ENCODE measurements at places on chromosomes 1 and 21.

GRCh38 chr1:52190500-52191252 lies 48.8 kb downstream of the ZFYVE9 start:
- no peak for DNase-seq

DNA sequence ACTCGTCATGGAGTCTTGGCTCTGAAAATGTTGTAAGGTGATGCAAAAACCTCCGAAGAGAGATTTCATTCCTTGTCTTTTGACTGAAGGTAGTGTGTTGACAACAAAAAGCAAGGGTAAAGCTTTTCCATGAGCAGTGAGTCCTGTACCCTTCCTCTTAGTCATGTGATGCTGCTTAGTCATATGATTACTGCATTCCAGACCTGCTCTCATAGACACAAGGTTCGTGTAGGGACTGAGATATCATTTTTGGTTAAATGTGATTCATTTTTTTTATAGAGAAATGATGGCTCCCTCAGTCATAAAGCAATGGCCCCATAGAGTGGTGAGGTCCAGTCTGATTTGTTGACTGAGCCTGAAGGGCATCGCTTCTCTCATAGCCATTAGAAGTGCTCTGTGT lies 9.2 kb downstream of the KCNJ6 start:
- no peak for DNase-seq

DNA sequence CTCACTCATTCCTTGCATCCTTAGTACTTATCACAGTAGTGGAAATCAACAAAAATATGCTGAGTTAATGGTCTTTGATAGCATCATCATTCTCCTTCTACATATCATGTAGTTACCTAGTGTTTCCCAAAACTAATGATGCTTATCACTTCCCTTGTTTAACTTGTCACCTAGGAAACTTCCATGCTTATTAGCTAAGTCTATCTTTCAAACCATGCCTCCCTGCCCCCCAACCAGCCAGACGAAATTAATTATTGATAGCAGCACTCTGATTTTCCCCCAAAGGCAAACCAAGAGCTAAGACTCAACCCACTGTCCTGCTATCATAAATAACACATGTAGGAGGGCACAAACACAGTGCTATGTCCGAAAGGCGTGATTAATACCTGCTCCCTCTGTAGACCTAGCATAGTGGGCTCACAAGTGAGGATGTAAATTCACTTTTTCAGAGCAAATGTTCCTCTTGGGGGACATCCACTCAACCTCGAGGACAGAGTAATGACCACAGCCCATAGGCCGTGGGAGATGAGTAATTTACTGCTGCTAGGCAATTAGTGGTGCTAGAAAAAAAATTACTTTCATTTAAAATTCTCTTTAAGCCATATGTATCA lies 25.8 kb upstream of the LPAR3 start:
- no peak for DNase-seq

DNA sequence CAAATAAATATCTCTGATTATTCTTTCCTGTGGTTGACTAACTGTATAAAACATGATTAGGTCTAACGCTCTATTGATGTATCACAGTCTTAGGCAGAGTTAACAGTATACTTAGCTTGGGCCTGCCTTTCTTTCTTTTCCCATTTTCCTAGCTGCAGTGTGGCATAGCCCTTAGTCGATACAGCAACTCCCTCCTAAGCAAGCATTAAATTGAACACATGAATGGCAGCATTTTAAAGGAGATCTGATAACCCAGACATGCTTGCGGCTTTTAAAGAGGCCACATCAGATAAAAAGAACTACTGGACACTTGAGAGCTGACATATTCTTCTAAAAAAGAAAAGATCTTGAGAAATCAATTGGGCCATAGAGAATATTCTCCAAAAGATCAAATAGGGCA lies 312.0 kb upstream of the TMPRSS15 start:
- DNase-seq: no peak

GRCh38 chr1:165369255-165369848 lies 12.8 kb upstream of the LMX1A start:
- DNase-seq: peak; percentile 73

DNA sequence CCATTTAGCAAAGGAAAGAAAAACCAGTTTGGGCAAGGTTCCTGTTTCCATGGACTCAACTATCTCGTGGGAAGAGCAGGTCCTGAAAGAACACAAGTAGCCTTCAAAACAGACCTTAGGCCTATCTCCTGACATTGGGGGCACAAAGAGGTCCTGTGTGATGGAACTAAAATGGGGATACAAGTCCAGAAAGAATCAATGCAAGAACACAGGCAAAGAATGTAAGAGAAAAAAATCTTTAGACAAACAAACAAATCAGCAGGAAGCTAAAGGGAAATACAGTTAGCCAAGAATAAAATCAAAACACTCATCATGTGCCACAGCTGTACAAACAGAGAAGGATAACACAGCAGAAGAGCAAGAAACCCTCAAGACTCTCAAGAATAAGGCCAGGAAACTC lies 28.2 kb downstream of the SLC30A10 start:
- DNase-seq: no peak

GRCh38 chr1:197464044-197464443 lies 196.0 kb downstream of the CRB1 start:
- DNase-seq: no peak

GRCh38 chr1:80915491-80915890 lies 885.2 kb upstream of the ADGRL2 start:
- DNase-seq: no peak

GRCh38 chr1:99152132-99152531 lies 112.2 kb upstream of the PLPPR4 start:
- no peak for DNase-seq

- DNase-seq: no peak
Observed at GRCh38 chr21:33266789-33267135, 595 bp downstream of the IL10RB start.

- DNase-seq: no peak
Observed at GRCh38 chr1:28756846-28757245, 20.1 kb downstream of the YTHDF2 start.

GRCh38 chr1:93816970-93817678 lies 61.9 kb downstream of the DNTTIP2 start:
- no peak for DNase-seq

- DNase-seq: no peak
Observed at GRCh38 chr1:33180226-33180910, 1.5 kb downstream of the TRIM62 start.

DNA sequence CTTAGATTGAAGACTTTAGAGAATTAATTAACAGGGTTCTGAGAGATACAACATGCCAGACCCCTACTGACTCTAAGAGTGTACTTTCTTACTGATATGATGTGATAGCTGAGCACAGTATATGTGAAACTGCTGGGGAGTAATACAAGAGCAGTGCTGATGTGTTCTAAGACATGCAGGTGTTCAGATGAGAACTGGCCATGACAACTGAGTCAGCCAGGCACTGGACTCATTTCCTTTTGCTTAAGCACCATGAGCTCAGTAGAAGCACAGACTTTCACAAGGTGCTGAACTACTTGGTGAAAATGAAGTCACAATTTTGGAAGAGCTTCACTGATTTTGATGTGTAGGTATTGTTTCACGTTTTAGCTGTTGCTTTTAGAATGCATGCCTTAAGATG lies 15.9 kb upstream of the POGZ start:
- DNase-seq: no peak

DNA sequence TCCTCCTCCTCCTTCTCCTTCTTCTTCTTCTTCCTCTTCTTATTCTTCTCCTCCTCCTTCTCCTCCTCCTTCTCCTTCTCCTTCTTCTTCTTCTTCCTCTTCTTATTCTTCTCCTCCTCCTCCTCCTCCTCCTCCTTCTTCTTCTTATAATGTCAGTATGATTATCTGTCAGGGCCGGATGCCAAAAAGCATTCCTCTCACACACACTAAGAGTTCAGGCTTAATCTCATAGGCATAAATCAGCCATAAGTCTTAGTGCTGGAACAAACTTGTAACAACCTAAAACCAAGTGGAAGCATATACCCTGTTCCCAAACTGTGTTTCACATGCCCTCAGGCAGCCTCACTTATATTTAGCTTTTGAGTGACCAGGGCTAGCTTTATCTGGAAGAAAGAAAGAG lies 240.3 kb downstream of the LMX1A start:
- no peak for DNase-seq

DNA sequence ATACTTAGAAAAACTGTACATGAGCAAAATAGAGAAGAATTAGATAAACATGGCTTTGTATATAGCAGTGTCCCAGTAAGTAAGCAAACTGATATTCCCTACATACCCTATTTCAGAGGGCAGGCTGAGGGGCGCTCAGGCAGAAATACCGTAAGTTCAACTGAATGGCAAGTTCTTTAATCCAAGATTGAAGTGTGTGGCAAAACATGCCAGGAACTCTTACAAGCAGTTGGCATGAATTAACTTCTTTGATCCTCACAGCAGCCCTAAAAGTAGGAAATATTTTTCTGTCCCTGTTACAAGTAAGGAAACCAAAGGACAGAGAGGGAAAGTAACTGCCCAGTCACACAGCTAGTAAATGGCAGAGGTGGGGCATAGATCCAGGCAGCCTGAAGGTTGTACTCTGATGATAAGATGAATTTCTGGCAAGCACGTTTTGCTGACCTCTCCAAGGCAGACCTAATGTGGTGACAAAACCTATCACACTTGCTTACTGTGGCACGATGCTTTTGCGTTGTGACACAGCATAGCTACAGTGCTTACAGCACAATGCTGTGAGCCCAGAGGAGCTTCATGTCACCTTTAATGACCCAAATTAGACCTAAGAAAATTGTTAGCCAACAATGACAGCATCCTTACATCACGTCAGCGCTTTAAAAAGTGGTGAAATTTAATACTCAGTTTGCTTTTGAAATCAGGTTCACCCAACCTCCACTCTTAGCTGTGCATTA lies 35.0 kb upstream of the THEM4 start:
- DNase-seq: no peak

DNA sequence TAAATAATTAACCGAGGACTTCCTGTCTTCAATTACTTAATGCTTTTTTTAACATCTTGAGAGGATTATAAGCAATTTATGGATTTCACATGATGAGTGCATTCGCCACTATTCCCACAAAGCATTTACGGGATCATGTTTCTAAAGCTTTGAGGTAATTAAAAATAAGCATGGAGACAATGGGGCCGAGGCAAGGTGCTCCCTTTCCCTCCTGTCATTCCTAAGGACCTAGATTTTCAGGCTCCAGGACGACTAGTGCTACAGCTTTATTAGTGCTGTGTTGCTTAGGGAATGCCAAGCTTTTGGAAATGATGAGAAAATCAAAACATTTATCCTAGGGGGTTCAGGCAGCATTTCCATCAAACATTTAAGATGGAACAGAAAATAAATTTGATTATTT lies 209.2 kb downstream of the KCTD3 start:
- no peak for DNase-seq

DNA sequence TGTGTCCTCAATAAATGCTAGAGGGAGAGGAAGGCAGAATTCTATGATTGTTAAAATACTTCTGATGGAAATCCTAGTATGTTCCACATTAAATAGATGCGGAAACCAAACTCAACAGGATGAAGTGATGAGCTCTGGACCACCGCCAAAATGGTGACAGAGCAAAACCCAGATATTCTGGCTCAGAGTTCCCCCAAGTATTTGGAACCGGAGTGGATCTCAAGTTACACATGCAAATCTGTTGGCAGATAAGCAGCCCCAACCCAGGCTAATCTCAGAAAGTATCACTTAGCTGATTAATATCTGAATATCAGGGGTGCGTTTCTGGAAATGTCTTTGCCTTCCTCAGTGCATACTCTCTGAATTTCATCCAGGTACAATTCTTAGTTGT lies 17.4 kb upstream of the GRHL3 start:
- DNase-seq: no peak

- no peak for DNase-seq
Observed at GRCh38 chr21:45836694-45837670, 144.6 kb upstream of the COL6A1 start.

- DNase-seq: peak; percentile 55
Observed at GRCh38 chr1:153352523-153352922, 3.9 kb upstream of the PGLYRP4 start.

GRCh38 chr1:58720680-58721079 lies 20.8 kb upstream of the MYSM1 start:
- no peak for DNase-seq

DNA sequence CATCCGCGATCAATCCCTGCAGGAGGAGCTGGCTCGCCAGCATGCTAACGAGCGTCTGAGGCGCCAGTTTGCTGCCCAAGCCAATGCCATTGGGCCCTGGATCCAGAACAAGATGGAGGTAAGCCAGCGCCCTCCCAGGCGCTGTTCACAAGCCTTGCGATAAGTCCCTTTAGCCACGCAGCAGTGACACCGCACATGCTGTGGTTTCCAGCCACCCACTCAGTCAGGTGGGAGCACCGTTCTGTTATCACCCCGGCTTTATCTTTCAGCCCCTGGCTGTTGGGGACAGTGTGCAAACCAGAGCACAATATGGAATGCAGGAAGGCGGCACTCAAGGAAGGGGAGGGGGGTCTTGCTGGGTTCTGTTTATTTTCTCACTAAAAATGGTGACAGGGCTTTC lies 41.1 kb upstream of the MTR start:
- peak; percentile 48 for DNase-seq

DNA sequence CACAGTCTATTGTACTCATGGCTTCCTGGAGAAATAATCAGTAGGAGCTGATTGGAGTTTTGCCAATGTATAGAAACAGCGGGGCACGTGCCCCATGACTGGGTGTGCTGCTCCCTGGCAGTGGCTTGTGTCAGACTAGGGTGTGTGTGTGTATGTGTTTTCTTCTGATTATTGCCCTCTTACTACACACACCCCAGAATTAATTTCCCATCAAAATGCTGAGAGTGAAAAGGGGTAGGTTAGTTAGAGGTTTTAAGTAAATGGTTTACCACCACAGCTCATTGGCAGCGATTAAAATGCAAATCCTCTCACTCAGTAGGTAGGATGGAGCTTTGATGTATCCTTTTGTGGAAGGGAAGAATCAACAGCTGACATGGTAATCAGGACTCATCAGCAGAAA lies 29.9 kb downstream of the HHAT start:
- no peak for DNase-seq

DNA sequence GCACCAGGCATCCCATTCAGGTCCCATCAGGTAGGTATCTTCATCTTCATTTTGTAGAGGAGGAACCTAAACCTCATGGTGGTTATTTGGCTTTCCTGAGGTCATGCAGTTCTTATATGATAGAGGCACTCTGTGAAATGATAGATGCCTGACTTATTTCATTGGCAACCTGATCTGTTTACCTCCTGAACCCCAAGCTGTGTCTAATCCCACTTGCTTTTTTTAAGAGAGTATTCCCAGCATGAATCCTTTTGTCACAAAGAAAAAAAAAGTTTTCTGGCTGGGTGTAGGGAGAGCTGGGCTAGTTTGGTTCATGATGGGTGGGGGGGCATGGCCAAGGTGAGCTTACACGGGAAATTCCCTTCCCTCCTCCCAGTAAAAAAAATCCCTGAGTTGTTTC lies 154.2 kb downstream of the TENT5C start:
- no peak for DNase-seq

DNA sequence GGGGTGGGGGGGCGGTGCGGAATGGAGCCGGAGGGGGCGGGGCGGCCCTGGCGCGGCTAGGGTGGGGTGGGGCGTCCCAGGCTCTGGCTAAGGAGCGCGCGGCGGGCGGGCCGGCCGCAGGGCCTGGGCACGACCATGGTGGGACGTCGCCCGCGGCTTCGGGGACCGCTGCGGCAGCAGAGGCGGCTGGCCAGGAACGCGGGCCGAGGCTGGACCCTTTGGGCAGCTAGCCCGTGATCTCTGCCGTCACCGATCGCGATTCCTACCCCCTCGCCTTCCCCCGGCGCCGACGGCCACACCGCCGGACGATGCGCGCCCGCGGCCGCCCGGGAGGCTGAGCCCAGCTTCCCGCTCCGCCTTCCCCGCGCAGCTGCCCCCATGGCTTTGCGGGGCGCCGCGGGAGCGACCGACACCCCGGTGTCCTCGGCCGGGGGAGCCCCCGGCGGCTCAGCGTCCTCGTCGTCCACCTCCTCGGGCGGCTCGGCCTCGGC lies at the start of gene MAP3K21:
Gene MAP3K21, plus strand, starts transcription at position 74 of the 491 bp plus-strand sequence. Its CDS starts 305 bp downstream, at position 379.
- DNase-seq: peak; percentile 56

GRCh38 chr1:94926126-94926914 lies 590 bp downstream of the CNN3 start:
- peak; percentile 75 for DNase-seq

All from ELF-1 (cell line).